Tibial artery (tissue), 4 donors: ENCODE measurements at places on chromosomes 13 and 19.
A peak's percentile ranks its signal among the peaks of the same experiment; 100 is the strongest.

DNA sequence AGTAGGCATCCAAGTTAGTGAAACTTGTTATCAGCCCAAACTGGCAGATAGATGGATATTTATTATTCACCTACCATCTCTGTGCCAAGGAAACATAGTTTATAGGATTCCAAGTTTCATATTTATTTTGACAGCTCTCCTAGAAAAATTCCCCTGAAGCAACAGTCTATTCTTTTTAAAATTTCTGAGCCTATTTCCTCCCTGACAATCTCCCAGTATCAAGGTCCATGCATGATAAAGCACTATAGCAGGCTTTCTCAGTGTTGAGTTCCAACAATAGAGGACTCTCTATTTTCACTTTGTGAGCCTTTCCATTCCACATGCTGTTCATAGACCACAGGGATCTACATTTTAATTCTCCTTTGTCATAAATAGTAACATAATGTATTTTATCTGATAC lies 312.6 kb downstream of the SLITRK6 start:
- no peak for DNase-seq

DNA sequence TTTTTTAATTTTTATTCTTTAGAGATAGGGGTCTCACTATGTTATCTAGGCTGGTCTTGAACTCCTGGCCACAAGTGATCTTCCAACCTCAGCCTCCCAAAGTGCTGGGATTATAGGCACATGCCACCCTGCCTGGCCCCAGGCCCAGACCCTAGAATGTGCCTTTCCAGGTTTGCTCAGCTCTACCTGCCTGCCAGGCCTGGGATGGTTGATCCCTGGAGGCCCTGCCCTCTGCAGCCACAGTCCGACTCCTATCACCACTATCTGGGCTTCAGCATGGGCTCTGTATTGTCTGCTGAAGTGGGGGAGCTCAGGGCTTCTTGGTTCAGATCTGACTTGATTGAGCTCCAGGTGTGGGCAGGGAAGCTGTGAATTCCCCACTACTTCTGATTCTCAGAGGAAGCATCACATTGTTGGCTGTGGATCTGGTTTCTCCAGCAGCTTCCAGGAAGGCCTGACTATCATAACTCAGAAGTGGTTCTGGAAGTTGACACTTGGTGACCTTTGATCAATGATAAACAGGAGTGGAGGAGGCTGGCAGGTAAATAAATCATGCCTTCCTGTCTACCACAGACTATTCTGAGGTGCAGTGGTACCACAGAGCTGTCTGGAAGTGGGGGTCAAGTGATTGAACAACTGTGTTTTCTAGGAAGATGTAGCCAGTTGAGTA lies 71.9 kb downstream of the OLFM4 start:
- no peak for DNase-seq

GRCh38 chr19:15072930-15073647 lies 8.9 kb upstream of the OR1I1 start:
- no peak for DNase-seq

GRCh38 chr13:52405767-52406494 lies at the start of gene THSD1:
THSD1 (minus strand) TSS chr13:52406172; CDS start chr13:52402600, 3,572 bp downstream.
- peak; percentile 71 for DNase-seq

DNA sequence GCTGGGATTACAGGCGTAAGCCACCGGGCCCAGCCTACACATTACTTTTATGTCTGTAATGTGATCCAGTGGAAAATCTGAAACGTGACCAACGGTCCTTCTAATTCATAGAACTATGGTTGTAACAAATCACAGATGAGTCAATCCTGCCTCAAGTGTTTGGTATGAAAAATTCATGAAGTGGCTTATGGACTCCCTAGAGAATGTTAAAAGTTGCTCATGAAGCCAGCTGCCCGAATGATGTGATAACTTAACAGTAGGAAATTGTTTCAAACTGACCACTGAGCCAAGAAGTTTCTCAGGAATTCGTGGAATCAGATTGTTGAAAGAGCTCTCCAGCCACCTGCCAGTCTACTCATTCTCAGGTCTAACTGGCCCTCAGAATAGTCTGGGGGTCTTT lies 59.4 kb upstream of the FARP1 start:
- no peak for DNase-seq

DNA sequence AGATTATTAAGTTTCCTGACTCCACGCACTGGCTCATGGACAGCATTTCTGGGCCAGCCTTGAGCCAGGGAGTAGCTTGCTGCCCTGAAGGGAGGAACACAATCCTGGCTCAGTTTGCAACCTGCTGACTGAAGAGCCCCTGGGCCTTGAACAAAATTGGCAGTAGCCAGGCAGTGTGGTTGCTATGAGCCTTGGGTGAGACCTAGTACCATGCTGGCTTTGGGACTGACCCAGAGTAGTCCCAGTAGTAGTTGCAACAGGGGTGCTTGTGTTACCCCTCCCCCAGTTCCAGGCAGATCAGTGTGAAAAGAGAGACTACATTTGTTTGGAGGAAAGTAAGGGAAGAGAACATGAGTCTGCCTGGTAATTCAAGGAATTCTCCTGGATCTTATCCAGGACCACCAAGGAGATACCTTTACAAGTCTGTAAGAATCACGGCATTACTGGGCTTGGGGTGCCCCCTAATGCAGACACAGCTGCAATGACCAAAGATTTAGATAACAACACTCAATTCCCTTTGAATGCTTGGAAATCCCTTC lies 22.0 kb downstream of the ITGBL1 start:
- DNase-seq = peak; percentile 44

DNA sequence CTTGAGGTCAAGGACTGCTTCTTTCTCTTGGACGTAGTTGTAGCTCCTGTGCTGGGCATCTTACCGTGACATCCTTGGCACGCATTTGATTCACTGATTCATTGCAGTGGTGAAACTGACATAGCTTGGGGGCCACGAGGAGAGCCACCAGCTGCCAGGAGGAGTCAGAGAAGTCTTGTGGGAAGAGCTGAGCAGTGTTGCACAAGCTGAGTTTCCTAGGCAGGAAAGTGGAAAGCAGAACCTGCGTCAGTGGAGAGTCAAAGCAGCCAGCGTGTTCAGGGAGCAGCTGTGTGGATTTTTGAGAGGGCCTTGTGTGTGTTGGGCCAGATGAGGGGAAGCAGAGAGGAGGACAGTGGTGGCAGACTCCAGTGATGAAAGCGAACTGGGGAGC lies 5.3 kb upstream of the GPR183 start:
- peak; percentile 83 for DNase-seq

DNA sequence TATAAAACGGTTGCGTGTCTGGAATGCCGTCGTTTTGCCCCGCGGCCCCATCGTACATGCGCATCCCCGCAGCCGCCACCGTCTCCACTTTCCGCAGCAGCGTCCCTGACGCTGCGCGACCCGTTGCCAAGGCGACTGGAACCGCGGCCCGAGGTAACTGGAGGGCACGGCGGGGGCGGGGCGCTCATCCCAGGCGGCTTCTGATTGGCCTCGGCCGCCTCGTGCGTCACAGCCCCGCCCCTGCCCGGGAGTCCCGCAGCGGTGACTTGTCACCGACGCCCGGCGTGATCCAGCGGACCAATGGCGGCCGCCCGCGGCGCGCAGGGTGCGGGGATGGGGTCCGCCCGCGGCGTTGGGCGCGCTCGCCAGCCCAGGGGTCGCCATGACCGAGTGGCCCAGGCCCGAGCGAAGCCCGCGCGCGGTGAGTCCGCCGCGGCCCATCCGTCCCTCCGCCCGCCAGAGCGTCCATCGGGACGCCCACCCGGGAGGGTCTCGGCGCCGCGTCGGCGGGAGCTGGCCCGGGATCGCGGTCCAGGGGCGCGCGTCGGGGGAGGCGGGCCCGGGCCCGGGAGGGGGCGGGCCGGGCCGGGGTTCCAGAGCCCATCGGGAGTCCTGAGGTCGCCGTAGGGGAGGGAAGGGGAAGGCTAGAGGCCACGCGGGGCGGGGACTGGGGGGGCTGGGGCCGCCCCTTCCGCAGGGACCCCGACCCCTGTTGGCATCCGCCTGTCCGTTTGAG lies at the start of gene ZSCAN1:
Gene ZSCAN1 (plus strand): TSS at position 285 of the 736 bp plus-strand sequence. CDS start 3,812 bp downstream, outside the sequence.
- DNase-seq = peak; percentile 75

DNA sequence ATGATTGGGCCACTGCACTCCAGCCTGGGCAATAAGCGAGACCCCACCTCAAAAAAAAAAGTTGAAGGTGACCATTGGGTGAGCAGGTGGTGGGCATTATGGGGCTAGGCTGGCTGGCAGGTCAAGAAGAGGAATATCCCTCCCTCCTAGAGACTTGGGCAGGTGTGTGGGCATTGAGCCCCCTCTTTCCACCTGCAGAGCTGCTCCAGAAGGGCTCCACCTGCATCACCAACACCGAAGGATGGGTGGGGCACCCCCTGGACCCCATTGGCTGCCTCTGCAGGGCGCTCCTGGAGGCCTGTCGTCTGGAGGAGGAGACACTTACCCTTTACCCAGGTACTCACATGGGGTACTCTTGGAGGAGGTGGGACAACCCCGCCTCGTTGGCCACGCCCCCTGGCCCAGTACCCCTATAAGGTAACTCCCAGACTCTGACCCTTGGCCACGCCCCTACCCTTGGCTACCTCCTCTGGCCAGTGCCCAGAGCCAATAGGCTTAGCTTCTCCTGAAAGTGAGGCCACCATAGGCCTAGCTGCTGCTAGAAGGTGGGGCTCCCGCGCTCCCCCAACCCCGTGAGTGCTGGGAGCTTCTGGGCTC lies 21.9 kb downstream of the ZSWIM4 start:
- no peak for DNase-seq

GRCh38 chr19:48999481-49000325 lies 6.0 kb downstream of the RUVBL2 start:
- DNase-seq = no peak

GRCh38 chr13:84925443-84925842 lies 873.8 kb downstream of the SLITRK6 start:
- DNase-seq = no peak

DNA sequence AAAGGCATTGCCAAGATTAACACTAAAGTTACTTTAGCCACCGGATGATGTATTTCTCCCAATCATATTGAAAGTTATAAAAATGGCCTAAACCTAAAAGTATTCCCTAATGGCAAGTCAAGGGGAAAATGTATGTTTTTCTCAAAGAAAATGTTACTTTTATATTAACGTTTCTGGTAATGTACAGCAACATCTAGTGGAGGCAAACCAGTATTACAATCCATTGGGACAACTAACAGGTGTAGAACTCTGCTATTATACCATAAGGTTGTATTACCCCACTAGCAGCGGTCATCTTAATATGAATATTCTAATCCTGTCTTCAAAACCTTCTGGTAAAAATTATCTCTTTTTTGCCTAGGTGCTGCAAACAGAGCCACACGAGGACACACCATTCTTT lies 69.2 kb downstream of the ZNF100 start:
- DNase-seq = no peak

DNA sequence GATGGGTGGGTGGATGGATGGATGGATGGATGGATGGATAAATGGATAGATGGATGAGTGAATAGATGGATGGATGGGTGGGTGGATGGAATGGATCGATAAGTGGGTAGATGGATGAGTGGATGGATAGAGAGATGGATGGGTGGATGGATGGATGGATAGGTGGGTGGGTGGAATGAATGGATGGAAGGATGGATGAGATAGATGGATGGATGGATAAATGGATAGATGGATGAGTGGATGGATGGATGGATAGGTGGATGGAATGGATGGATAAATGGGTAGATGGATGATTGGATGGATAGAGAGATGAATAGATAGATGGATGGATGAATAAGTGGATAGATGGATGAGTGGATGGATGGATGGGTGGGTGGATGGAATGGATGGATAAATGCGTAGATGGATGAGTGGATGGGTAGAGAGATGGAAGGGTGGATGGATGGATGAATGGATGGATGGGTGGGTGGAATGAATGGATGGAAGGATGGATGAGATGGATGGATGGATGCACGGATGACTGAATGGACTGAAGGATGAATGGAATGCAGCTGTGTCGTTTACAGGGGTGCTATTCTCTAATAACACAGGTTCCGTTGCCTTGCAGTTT lies 21.8 kb downstream of the PRR22 start:
- no peak for DNase-seq

DNA sequence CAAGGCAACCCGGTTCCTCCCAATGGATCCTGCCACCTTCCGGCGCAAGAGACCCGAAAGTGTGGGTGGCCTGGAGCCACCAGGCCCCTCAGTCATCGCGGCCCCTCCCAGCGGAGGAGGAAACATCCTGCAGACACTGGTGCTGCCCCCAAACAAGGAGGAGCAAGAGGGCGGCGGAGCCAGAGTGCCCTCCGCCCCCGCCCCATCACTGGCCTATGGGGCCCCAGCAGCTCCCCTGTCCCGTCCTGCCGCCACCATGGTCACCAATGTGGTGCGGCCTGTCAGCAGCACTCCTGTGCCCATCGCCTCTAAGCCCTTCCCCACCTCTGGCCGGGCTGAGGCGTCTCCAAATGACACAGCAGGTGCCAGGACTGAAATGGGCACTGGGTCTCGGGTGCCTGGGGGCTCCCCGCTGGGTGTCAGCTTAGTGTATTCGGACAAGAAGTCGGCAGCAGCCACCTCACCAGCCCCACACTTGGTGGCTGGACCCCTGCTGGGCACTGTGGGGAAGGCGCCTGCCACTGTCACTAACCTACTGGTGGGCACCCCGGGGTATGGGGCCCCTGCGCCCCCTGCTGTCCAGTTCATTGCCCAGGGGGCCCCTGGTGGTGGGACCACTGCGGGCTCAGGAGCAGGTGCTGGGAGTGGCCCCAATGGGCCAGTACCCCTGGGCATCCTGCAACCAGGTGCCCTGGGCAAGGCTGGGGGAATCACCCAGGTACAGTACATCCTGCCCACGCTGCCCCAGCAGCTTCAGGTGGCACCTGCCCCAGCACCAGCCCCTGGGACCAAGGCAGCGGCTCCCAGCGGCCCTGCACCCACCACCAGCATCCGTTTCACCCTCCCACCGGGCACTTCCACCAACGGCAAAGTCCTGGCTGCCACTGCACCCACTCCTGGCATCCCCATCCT lies 11.2 kb upstream of the PRR19 start:
- no peak for DNase-seq

DNA sequence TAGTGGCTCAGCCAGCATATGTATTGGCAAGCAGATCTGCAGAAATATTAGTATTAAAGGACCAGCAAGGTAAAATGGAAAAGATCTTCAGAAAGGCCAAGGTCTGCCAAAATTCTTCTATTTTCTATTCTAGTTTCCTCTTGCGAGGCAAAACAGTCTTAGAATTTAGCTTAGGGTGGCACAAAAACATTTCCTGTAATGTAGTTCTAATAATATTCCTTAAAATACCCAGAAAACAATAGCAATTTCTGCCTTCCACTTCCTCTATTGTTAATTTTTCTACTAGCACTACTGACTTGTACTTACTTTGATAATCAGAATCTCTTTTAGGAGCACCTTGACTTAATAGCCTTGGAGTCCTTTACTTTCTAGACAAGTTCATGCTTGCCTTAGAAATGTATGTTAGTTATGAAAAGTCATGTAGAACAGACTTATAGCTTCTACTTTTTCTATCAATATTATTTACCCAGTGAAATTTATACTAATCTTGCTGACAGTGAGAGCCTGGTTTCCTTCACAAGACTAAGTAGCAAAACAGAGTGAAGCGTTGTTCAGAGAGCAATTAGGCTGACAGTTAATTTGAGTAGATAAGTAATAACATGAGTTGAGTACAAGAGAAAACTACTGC lies 23.9 kb upstream of the LPAR6 start:
- no peak for DNase-seq

DNA sequence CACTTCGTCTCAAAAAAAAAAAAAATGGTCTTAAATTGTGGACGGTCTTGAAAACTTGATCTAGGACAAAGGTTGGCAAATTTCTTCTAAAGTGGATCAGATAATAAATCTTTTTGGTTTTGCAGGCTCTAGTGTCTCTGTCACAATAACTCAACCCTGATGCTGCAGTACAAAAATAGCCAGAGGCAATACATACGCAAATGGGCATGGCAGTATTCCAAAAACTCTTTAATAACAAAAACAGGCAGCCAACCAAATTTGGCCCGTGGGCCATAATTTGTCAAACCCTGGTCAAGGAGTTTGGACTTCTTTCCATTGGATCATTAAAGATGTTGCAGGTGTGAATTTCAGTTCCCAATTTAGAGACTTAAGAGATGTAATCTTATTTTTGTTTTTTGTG lies 93.5 kb upstream of the MRI1 start:
- no peak for DNase-seq
